ENCODE measurements at places on chromosomes 13 and 19.

GRCh38 chr13:105232439-105232838 lies 1303.0 kb downstream of the EFNB2 start:
- no peak for DNase-seq

DNA sequence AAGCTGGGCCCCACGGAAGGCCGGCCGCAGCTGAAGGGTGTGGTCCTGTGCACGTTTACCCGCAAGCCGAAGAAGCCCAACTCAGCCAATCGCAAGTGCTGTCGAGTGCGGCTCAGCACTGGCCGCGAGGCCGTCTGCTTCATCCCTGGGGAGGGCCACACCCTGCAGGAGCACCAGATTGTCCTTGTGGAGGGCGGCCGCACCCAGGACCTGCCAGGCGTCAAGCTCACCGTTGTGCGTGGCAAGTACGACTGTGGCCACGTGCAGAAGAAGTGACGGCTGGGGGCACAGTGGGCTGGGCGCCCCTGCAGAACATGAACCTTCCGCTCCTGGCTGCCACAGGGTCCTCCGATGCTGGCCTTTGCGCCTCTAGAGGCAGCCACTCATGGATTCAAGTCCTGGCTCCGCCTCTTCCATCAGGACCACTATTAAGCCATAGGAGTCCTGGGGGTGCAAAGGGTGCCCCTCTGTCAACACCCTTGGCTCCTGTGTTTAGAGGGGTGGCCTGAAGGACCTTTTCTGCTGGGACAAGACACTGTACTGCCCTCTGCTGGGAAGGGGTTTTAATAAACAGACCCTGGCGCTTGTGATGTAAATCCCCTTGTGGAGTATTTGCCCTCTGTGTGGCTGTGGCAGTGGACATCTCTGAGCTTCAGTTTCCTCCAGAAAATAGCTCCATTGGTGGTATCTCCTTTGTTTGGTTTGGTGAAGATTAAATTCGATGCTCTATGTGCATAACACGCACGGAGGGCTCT lies 1.9 kb downstream of the MRPS12 start:
- DNase-seq, result no peak

DNA sequence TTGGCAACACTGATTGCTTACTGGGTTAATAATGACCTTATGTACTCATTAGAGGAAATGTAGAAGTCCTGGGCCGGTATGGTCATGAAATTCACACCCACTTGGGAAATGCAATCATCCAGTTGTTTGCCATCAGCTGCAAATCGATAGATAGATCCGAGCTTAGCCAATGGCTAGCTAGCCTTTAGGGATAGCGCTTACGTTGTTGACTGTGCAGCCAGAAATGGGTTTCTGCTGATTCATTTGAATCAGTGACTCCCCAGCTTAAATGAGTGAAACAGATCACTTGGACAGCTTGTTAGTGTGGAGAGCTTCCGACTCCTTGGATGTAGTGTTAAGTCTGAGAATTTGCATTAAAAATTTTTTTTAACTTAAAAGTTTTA lies 11.8 kb downstream of the IL17D start:
- no peak for DNase-seq

DNA sequence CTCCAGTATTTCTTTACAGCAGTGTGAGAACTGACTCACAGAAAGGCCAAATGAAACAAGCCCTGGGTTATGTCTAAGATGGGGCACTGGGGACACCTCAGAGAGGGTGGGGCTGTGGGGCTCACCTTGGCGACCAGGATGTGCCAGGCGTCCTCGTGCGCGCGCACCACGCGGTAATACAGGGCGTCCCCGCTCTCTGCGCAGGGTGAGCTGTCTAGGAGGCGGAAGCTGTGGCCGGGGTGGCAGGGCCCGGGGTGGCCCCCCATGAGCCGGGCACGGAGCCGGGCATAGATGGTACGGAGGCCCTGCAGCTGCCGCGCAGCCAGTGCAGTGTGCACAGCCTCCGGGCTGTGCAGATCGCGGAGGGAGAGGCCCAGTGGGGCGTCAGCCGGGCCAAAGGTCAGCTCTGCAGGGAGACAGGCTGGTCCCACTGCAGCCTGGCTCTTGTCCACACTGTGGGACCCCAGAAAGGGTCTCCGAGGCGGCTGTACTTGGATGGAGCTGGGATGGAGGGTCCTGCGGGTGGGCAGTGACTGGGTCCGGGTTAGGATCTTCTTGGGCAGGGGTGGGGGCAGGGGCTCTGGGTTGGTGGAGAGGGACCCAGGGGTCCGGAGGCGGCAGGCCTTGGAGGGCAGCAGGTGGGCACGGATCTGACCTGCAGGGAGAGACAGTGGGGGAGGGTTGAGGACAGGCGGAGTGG lies 3.4 kb downstream of the PEAK3 start:
- no peak for DNase-seq

GRCh38 chr19:55223291-55224037 lies 5.1 kb downstream of the TMEM86B start:
- no peak for DNase-seq

GRCh38 chr19:40585241-40585981 lies 8.7 kb downstream of the SHKBP1 start:
- DNase-seq, result no peak

- no peak for DNase-seq
Measured at GRCh38 chr13:53045189-53045588, 16.6 kb downstream of the OLFM4 start.

- DNase-seq, result no peak
Measured at GRCh38 chr13:27274631-27275030, 4.0 kb downstream of the RASL11A start.

GRCh38 chr19:49680421-49681351 lies 3.6 kb downstream of the PRMT1 start:
- no peak for DNase-seq

DNA sequence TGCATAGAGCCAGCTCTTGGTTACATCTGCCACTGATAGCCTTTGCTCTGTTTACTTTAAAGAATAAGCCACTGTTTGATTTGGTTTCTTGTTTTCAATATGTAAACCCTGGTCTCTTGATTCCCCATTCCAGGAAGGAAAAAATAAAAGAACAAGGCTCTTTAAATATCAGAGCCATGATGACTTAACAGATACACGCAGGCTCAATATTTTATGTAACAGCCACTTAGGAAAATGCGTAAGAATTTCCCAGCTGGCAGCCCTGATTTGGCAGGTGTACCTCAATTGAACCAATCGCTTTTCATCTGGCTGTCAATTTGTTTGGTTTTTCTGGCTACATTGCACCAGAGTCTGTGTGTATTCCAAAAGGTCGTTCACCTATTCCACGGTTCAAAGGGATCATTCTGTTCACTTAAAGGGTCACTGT lies 65.6 kb downstream of the IRS2 start:
- no peak for DNase-seq

GRCh38 chr13:76754414-76754813 lies 131.8 kb downstream of the KCTD12 start:
- DNase-seq, result no peak

- no peak for DNase-seq
Measured at GRCh38 chr13:46166947-46167610, 14.9 kb downstream of the LCP1 start.

- no peak for DNase-seq
Measured at GRCh38 chr13:75418997-75419396, 63.0 kb downstream of the TBC1D4 start.

DNA sequence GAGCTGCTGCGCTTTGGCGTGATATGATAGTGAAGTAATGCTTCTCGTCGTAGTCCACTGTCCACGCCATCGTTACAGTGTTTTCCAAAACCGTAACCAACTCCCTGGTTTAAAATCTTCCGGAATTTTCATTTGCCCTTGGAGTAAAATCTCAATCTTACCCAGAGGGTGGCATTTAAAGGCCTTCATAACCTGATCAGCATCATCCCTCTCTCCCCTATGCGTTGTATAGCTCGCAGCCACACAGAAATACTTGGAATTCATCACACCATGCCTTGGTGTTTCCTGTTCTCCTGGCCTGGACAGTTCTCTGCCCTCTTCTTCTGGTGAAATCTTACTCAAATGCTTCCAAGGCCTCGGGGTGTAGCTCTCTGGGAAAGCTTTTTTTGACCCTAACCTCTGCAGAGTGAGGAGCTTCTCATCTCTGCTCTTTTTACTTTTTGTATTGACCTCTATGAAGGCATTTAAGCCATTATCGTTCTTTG lies 839 bp downstream of the MPHOSPH8 start:
- DNase-seq, result no peak

DNA sequence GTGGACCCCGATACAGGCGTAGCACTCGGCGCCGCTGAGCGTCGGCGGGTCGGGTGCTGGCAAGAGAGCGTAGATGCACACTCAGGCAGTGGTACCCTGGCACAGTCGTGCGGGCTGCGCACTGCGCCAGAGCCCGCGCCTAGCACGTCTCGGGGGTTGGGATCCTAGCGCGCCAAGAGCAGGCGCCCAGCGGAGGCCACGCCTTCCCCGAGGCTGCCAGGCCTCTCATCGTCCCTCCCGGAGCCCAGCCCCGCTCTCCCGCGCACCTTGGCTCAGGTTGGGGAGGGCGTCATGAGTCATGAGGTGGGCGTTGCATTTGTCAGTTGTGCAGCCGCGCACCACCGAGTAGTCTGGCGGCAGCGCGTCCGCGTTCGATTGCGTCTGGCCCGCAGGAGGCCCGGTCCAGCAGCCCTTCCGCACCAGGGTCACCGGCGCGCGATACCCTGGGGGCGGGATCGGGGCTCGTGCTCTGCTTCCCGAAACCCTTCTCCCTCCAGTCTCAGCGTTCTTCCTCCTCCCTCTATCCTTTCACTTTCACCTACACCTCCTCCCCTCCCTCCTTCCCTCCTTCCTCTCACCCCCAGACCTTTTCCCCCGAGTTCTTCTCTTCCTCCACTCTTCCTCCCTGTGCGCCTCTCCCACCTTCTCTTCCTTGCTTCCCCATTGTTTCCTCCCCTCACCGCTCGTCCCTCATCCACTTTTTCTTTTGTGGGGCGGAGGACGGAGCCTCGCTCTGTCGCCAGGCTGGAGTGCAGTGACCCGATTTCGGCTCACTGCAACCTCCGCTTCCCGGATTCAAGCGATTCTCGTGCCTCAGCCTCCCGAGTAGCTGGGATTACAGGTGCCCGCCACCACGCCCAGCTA lies 3.5 kb downstream of the LYPD5 start:
- no peak for DNase-seq

- DNase-seq, result no peak
Measured at GRCh38 chr13:75960538-75960994, 324.4 kb downstream of the LMO7 start.
